ENCODE measurements at places on chromosomes 2 and 18.

GRCh38 chr2:127829845-127830246 lies 18.9 kb upstream of the WDR33 start:
- DNase-seq, result peak; percentile 35

DNA sequence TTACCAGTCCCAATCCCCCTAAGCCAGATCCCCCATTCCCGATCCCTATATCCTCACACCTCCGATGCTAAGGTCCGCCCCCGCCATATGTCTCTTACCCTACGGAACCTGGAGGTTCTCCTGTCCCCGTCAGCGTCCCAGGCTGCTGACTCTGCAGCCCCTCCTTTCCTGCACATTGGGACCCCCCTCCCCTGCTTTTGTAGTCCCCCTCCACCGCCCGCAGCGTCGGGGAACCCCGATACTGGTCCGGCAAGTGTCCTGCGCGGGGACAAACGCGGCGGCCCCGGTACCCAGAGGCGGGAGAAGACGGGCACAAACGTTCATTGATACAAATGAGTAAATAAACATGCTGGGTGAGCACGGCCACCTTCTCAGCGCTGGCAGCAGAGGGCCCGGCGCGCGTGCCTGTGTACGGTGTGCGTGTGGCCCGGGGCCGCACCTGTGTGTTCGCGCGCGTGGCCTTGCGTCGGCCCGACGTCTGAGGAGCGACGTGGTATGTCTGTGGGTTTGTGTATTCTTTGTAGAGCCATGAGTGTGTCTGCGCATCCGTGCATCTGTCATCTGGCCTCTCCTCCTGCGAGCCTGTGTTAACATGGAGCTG lies 2.0 kb upstream of the CYP26B1 start:
- peak; percentile 3 for DNase-seq

DNA sequence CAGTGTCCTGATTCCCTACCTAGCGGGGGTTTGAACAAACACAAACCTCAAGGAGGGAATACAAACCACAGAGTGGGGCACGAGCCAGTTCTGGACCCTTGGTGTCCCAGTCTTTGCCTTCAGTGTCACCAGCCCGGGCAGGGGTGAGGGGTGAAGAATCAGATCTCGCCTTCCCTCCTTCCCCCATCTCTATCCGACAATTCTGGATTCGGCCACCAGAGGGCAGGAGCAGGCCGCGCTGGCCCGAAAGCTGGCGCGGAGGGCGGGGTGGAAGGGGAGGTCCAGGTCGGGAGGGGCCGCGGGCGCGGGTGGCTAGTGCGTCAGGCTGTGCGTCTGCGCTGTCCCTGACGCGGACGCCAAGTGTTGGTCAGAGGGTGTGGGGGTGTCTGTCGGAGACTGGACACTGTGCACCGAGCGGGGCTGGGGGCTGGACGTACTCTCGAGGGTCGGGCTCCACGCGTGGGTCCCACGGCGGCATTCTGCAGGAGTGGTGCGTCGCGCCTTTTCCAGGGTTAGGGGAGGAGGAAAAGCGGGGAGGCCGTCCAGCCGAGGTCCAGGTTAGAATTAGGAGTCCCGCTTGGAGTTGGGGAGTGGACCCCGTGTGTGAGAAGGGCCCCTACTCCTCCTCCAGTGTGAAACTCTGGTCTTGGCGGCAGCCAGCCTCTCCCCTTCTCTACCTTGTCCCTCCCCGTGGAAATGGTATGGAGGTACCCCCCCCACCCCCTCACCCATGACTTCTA lies 2.9 kb upstream of the CRYBA2 start:
- peak; percentile 81 for DNase-seq

DNA sequence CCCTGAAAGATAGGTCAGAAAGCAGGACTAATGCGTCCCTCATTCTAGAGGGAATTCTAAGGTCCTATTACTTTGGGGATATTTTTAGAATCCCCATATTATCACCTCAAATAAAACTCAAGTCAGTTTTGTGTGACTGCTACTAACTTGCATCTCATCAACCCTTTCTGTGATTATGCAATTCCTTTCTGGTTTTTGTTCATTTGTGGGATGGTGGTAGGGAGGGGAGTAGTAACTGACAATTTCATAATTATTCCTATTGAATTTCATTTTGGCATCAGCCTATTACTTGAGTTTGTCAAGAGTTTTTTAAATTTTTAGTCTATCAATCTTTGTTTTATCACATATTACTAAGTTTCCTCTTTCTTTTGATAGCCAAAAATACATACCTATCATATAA lies 28.4 kb upstream of the TANK start:
- DNase-seq, result no peak

- no peak for DNase-seq
These were observed 5.7 kb downstream of the CCT7 start for GRCh38 chr2:73239776-73240175.

GRCh38 chr2:224036731-224037361 lies 2.2 kb downstream of the SERPINE2 start:
- DNase-seq, result no peak

Measured in kidney tubule cell (primary cell).